GM23248 (cell line): ENCODE measurements at places on chromosomes 7 and 10.
A peak's percentile ranks its signal among the peaks of the same experiment; 100 is the strongest.

GRCh38 chr10:87545783-87546182 lies 41.1 kb downstream of the MINPP1 start:
- peaks cover 82% of the 10 kb centered on the region for H3K4me1 ChIP-seq
- H3K4me3 ChIP-seq, result no peak overlapping the region
- DNase-seq, result peak; percentile 27
- no peaks in the 10 kb centered on the region for H3K36me3 ChIP-seq

DNA sequence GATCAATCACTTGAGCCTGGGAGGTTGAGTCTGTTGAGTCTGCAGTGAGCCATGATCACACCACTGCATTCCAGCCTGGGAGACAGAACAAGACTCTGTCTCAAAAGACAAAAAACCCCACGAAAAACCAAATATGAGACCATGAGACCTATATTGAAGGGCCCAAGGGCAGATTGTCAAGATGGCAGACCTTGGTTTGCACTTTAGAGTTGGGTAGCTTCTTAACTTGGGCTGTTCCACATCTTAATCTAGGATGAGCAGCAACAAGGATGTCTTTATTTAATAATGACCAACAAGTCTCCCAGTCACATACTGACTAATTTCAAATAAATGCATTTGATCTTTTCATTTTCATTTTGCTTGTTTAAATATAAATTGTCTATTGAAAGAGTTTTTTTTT lies 43.8 kb downstream of the KAT6B start:
- H3K4me1 ChIP-seq, result no peaks in the 10 kb centered on the region
- H3K27me3 ChIP-seq, result no peaks in the 10 kb centered on the region
- H3K4me3 ChIP-seq, result no peak overlapping the region
- H3K27ac ChIP-seq, result no peak overlapping the region

DNA sequence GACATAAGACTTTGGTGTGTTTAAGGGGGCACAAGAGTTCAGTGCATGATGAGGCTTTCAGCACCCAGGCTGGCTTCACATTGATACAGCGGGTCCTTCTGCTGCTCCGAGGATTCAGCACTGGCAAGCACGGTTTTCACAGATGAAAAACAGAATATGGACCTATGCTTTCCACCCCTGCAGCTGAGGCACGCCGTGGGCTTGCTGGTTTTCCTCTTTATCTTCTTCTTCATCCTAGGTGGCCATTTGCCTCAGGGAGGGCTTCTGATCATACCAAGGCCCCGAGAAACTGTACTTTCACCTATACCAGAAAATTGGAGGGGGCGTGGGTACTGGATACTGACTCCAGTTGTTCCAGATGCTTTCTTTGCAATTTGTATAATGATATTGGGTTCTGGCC lies 277.1 kb upstream of the ZNF32 start:
- no peaks in the 10 kb centered on the region for H3K27me3 ChIP-seq
- H3K4me3 ChIP-seq, result no peak overlapping the region
- no peak overlapping the region for H3K27ac ChIP-seq

DNA sequence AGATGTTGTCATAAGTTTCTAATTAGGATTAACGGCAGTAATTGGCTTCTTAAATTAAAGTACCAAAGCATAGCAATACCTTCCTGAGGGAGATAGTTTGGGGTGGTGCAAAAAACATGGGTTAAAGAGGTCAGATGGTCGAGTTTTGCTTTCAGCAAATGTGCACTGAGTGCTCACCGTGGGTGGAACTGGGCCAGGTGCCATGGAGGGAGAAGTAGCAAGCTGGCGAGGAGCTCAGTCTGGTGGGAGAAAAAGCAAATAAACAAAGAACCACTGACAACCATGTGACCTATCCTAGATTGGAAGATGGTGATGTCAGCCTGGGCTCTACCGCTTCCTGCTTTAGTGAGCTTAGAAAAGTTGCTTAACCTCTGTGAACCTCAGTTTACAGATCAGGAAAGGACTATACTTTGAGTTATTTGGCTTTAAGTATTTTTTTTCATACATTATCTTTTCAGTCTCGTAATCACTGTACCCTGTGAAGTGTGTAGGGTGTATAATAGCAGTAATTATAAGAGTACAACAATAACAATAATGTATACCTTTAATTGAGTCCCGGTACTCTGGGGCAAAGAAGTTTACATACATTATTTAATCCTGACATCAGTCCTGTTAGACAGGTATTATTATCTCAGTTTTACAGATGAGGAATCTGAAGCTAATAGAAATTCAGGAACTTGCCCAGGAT lies 69.0 kb upstream of the PDCD4 start:
- H3K4me1 ChIP-seq, result peaks cover 24% of the 10 kb centered on the region
- H3K27me3 ChIP-seq, result no peaks in the 10 kb centered on the region
- no peaks in the 10 kb centered on the region for H3K36me3 ChIP-seq
- peak overlapping the region; percentile 41 for H3K4me3 ChIP-seq
- peak overlapping the region; percentile 36 for H3K27ac ChIP-seq

DNA sequence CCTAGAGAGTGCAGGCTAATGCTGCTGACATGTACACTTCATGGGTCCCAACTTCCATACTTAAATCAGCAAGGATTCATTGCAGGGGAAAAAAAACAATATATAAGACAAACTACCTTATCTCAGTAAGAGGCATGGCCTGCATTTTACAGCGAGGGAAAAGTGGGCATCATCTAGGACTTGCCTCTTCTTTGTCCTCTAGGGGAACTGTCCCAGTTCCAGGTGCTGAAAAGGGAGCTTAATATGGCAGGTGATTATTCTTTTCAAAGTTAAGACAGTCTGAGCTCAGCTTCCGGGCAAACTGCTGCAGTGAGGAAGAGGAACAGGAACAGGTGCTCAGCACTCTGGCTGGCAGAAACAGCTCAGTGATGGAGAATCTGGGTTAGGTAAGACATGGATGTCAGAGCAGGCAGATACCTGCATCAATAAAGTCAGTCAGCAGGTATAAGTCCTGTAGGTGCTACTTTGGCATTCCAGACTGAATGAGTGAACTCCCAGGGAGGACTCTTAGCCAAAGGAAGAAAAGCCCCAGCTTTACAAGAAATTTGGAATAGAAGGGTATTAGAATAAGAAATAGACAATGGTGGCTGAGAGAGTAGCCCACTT lies 147.2 kb downstream of the TMEM178B start:
- no peaks in the 10 kb centered on the region for H3K4me1 ChIP-seq
- H3K27ac ChIP-seq, result no peak overlapping the region
- no peaks in the 10 kb centered on the region for H3K27me3 ChIP-seq
- no peaks in the 10 kb centered on the region for H3K36me3 ChIP-seq
- no peak for DNase-seq
- no peak overlapping the region for H3K4me3 ChIP-seq

DNA sequence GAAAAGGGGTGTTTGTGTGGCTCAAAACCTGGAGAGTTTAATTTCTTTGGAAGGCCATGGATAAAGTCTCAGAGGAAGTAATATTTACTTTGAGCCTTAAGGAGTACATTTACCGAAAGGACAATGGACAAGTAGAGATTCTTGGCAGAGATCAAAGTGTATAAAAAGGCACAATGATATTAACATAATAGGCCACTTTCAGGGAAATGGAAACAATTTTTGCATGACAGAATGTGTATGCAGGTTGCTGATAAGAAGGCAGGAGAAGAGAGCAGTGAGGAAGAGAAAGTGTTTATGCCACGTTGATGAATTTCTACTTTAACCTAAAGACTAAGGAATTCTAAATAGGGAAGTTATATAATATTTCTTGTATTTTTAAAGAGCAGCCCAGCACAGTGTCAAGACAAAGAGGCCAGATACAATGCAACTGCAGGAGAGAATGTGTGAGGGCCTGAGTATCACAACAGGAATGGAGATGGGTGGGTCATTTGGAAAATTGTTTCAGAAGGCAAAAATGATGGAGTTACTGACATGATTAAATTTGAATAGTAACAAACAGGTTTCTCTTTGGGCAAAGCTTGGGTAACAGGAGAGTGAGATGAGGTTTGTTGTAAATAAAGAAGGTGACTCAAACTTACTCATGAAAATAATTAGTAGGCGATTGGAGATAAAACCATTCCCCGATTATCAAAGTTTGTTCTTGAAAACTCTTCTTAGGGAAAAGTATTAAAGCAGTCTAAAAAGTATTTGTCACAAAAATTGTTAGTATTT lies 84.1 kb downstream of the THSD7A start:
- no peaks in the 10 kb centered on the region for H3K4me1 ChIP-seq
- H3K27me3 ChIP-seq, result no peaks in the 10 kb centered on the region
- H3K36me3 ChIP-seq, result no peaks in the 10 kb centered on the region
- H3K27ac ChIP-seq, result no peak overlapping the region

- no peak overlapping the region for H3K27ac ChIP-seq
- DNase-seq, result no peak
- H3K27me3 ChIP-seq, result no peaks in the 10 kb centered on the region
- H3K4me1 ChIP-seq, result no peaks in the 10 kb centered on the region
Measured at GRCh38 chr10:19974554-19974953, 158.3 kb downstream of the PLXDC2 start.
